ENCODE measurements at places on chromosomes 6 and 20.

DNA sequence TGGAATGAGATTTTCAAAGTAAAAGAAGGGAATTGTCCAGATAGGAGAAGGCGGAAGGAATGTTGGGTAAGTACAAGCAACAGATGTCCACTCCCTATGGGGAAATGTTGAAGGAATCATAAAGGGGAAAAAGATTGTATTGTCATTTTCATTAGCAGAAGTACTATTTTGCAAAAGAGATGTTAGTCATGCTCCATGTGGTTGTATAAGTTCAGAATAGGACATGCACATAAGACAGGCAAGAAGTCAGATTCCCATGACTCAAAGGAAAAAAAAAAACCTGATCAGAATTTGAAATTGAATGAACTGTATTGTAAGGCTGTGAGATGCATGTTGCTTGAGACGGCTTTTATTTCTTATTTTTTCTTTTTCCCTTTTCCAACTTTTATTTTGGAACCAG, 36.8 kb downstream of the GRM1 start:
- no peak for DNase-seq

DNA sequence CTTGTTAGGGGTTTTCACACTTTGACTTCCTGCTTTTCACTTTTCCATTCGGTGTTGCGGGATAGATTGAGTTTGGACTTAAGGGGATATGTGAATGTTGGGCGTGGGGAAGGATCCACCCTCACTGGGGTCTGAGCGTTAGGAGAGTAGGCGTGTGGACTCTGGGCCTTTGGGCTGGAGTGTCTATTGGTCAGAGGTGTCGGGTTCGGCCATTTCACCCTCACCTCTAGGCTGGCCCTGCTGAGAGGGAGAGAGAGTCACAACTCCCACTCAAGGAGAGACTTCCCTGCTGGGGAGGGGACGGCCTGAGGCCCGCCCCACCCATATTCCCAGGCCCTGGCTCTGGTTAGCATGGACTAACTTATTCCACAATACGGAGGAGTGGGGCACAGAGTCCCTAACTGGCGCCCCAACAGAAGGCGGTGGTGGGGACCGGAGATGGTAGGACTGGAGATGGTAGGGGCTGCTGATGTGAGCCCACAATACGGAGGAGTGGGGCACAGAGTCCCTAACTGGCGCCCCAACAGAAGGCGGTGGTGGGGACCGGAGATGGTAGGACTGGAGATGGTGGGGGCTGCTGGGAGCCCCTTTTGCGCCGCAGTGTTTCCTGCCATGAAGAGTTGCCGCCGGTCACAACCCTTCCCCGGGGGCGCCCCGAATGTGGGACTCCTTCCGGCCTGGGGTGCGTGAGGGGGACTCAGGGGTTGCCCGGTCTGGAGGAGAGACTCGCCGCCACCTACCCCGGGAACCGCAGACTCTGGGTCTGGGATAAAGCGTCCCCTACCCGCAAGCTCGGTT, 1.4 kb upstream of the PTPRA start:
- no peak for DNase-seq

GRCh38 chr20:19932170-19932667, 84.9 kb upstream of the NAA20 start:
- no peak for DNase-seq

DNA sequence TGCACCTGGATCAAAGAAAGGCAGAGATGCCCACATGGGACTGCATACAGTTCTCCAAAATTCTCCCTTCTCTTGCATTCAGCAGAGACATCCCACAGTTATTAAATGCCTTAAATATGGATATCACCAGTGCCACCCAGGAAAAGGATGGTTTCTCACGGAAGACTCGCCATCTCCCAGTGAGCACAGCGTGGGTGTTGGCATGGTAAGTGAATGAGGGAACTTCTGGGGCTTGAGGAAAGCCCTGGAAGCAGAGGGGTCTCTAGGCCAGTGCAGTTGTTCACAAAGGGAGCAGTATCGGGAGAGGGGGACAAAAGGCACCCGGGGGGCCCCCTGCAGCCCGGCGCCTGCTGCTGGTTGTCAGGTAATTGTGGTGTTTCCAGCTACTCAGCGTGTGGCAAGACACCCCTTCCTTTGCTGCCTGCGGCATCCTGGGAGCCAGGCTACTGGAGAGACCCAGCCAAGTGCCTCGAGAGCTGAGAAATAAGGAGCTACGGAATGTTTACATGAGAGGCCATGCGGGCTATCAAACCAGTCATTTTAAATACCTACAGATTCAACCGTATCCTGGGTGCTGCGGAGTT, 125.4 kb downstream of the PXDC1 start:
- no peak for DNase-seq

DNA sequence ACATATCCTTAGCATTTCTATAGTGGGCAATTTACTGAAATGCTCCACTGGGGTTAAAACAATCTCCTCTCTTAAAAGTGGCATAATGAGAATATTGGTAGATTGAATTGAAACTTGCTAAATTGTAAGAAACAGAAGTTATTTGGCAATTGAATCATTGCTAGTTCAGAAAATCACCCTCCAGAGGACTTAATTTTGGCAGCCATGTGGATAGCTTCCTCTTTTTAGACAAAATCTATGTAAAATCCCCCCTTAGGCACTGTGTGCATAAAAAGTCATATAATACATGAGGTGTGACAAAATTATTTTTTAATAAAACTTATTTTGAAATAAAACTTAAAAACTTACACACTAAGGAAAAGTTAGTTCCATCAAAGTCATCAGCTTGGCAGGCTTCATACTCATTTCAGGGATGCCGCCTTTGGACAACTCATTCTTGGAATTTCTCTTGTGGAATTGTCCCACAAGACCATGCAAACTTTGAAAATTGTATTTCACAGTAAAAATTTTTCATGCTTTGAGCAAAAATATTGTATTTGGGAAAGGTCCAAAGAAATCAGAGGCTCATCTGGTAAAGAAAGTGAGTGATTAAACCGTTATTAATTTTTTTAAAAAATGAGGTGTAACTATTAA, 473.0 kb downstream of the BCKDHB start:
- no peak for DNase-seq

- DNase-seq = no peak
Observed at GRCh38 chr6:154352898-154353585, 3.6 kb downstream of the IPCEF1 start.

- no peak for DNase-seq
Observed at GRCh38 chr6:168155821-168156741, 77.1 kb upstream of the FRMD1 start.

- no peak for DNase-seq
Observed at GRCh38 chr6:22017272-22017671, 279.6 kb downstream of the PRL start.

All from NCI-H446 treated with DMSO at 0.1 percent for 48 hours (cell line).